Sigmoid colon (tissue), 7 donors: ENCODE measurements at places on chromosomes 3 and 15. TPM values are rescaled to one million over a fixed set of nuclear protein-coding genes. Genes with fewer than 3 reads are reported as not detected.

ATP13A5 gene
- total RNA-seq: not detected

GOLGA8J gene
- total RNA-seq: 0.54 TPM

GRCh38 chr15:64443747-64444621 lies 16.4 kb upstream of the ZNF609 start:
- H3K4me3 ChIP-seq: no peak overlapping the region
- H3K27ac ChIP-seq: peak overlapping the region; percentile 64
- peak; percentile 9 for DNase-seq
- no peaks in the 10 kb centered on the region for H3K27me3 ChIP-seq

- no peak for DNase-seq
- H3K36me3 ChIP-seq: no peaks in the 10 kb centered on the region
- H3K4me3 ChIP-seq: no peak overlapping the region
- no peaks in the 10 kb centered on the region for H3K4me1 ChIP-seq
- H3K27ac ChIP-seq: no peak overlapping the region
Measured at GRCh38 chr3:141170678-141171295, 60.8 kb upstream of the PXYLP1 start.

DNA sequence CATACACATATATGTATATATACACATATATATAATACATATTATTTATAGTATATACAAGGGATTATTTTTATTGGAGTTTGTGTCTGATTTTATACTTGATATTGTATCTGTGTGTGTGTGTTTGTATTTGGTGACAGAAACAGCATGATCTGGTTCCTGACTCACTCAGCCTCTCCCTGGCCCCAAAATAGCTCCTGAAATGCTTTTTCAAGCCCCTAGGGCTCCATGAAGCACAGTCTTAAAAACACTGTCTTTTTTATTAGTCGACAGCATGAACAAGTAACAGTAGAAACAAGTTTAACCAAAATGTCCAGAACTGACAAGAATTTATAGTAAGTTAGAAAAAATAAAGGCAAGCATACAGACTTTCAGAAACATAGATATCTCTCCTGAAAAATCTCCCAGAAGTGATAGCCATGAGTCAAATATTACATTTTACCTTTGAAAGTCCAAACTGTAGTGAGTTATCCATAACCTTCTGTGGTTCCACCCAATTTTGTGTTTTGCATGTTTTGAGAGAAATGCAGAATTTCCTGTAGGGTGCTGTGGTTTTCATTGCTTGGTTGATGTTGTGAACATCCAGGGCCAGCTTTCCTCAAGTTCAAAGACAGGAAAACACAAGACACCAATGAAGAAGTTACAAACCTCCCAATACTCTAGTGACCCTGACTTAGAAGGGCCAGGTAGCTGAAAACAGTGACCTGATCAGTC lies 98.5 kb upstream of the CCDC80 start:
- no peak overlapping the region for H3K27ac ChIP-seq
- DNase-seq: no peak
- peaks cover 5% of the 10 kb centered on the region for H3K4me1 ChIP-seq
- H3K36me3 ChIP-seq: no peaks in the 10 kb centered on the region
- H3K27me3 ChIP-seq: no peaks in the 10 kb centered on the region
